ENCODE measurements at places on chromosomes 5 and 9.

DNA sequence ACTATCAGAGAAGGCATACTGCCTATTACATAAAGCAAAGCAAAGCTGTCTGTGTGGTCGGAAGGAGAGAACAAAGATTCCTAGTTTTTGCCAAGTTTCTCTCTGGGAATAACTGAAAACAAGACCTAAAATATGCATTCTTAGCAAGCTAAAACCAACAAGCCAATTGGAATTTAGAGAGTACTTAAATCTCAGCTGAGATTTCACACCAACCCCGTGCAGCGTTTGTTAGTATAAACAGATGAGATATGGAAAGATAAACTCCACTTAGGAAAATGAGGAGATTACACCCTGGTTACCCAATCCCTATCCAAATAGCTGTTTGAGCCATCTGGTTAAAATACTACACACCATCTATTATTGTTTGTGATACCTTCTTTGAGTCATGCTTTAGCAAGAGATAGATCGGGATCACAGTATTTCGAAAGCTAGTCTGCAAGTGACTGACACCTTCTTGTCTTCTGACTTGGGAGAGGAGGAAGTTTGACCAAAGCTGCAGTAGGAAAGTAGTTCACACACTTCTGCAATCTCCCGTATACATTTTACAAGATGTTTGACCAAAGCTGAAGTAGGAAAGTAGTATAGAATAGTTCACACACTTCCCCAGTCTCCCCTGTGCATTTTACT, 18.2 kb downstream of the FAF2 start:
- peaks cover 31% of the 10 kb centered on the region for H3K4me1 ChIP-seq
- H3K27ac ChIP-seq = no peak overlapping the region
- no peak overlapping the region for H3K4me3 ChIP-seq

DNA sequence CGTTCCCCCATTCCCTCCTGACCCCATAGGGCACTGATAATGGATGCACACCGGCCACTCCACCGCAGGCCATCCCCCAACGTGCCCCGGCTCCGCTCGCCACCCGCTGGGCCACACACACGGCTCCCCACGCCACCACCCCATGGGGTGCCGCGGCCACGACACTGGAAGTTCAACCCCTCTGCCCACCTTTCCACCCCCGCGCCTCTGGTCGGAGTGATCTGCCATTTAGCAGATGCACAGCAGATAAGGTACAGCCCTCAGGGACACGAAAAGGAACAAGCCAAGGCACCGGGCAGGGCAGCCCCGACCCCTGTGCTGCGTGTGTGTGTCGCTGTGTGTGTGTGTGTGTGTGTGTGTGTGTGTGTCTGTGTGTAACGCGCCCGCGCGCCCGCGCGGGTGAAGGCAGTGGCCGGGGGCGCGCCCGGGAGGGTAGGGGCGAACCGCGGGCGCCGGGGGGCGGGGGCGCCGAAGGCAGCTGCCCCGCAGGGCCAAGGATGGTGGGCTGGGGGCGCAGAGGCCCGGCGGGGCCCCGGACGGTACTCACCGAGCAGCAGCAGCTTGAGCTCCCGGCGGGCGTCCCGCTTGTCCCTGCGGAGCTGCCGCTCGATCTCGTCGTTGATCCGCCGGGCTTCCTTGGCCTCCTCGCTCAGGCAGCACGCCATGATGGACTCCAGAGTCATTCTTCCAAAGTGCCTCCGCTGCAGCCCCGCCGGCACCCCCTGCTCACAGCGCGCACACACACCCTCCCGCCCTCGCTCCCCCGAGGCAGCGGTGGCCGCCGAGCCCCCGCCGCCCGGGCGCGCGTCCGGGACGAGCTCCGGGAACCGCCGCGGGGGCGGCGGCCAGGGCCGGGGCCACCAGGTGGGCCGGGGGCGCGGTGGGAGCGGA, 813 bp downstream of the GNAQ start:
- peaks cover 6% of the 10 kb centered on the region for H3K27me3 ChIP-seq
- peaks cover 71% of the 10 kb centered on the region for H3K4me1 ChIP-seq
- H3K27ac ChIP-seq = peak overlapping the region; percentile 86
- H3K36me3 ChIP-seq = no peaks in the 10 kb centered on the region

DNA sequence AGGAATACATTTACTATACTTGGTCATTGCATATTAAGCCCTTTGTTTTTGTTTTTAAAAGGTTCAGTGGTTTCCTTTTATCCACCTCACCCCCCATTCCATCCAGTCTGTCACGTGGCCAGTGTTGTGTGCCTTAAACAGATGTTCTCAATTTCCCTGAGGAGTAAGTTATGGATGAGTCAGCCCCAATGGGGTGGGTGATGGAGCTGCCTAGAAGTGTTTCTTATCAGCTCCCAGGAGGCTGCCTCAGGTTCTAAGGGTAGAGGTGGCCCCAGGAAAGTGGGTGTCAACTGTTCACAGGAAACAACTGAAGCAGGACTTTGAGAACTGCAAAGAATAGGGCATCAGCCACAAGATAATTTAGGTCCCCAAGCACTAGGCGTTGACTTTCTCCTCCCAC, 41.1 kb downstream of the ACTBL2 start:
- H3K27ac ChIP-seq = no peak overlapping the region
- DNase-seq = no peak
- peaks cover 33% of the 10 kb centered on the region for H3K27me3 ChIP-seq
- no peaks in the 10 kb centered on the region for H3K36me3 ChIP-seq

GRCh38 chr5:34959323-34959722, 30.0 kb downstream of the DNAJC21 start:
- no peaks in the 10 kb centered on the region for H3K27me3 ChIP-seq
- peak overlapping the region; percentile 45 for H3K27ac ChIP-seq
- H3K4me3 ChIP-seq = no peak overlapping the region
- no peaks in the 10 kb centered on the region for H3K36me3 ChIP-seq

- no peaks in the 10 kb centered on the region for H3K36me3 ChIP-seq
- DNase-seq = no peak
- H3K4me1 ChIP-seq = no peaks in the 10 kb centered on the region
- no peak overlapping the region for H3K27ac ChIP-seq
- no peak overlapping the region for H3K4me3 ChIP-seq
Observed at GRCh38 chr9:114229295-114229694, 74.0 kb downstream of the COL27A1 start.

- peak overlapping the region; percentile 33 for H3K27ac ChIP-seq
- peaks cover 40% of the 10 kb centered on the region for H3K4me1 ChIP-seq
- no peaks in the 10 kb centered on the region for H3K36me3 ChIP-seq
- H3K4me3 ChIP-seq = peak overlapping the region; percentile 60
Observed at GRCh38 chr5:1503241-1504068, 20.3 kb downstream of the LPCAT1 start.

DNA sequence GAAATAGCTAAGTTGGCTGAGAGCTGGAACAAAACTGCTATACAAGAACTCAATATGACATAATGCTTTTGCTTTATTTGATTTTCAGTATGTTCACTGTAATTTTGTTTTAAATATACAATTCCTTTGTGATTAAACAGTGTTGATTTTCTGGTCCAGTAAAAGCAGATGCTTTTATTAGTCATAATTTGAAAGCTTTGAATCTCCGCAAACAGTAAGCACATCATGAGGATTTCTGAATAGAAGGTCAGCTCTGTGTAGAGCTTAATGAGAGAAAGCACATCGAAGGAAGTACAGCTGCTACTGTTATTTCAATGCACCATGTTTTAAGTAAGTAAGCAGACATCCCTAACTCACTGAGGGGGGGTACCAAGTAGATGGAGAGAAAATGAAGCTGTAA, 701.3 kb upstream of the ACO1 start:
- H3K36me3 ChIP-seq = no peaks in the 10 kb centered on the region
- DNase-seq = no peak
- H3K27ac ChIP-seq = no peak overlapping the region
- no peaks in the 10 kb centered on the region for H3K4me1 ChIP-seq
- no peaks in the 10 kb centered on the region for H3K27me3 ChIP-seq

GRCh38 chr5:92885950-92886349, 695.1 kb downstream of the NR2F1-AS1 start:
- no peak for DNase-seq
- H3K4me1 ChIP-seq = no peaks in the 10 kb centered on the region
- H3K27ac ChIP-seq = no peak overlapping the region
- H3K27me3 ChIP-seq = no peaks in the 10 kb centered on the region
- no peak overlapping the region for H3K4me3 ChIP-seq

GRCh38 chr9:116391306-116391900, 237.8 kb downstream of the PAPPA start:
- H3K27ac ChIP-seq = no peak overlapping the region
- no peaks in the 10 kb centered on the region for H3K27me3 ChIP-seq
- H3K4me3 ChIP-seq = no peak overlapping the region

Data from naive thymus-derived CD8-positive, alpha-beta T cell (primary cell).